Activated T-cell treated with anti-CD3 and anti-CD28 coated beads for 48 hours (primary cell): ENCODE measurements at places on chromosomes 5 and 9.

- DNase-seq: no peak
These were observed 97.4 kb upstream of the CLINT1 start for GRCh38 chr5:157956271-157956885.

GRCh38 chr5:143318270-143318669 lies 85.2 kb downstream of the NR3C1 start:
- DNase-seq: no peak

GRCh38 chr9:35734096-35734495 lies 1.6 kb downstream of the CREB3 start:
- no peak for DNase-seq

- DNase-seq: no peak
These were observed 99.4 kb downstream of the LIX1 start for GRCh38 chr5:97042996-97043395.

DNA sequence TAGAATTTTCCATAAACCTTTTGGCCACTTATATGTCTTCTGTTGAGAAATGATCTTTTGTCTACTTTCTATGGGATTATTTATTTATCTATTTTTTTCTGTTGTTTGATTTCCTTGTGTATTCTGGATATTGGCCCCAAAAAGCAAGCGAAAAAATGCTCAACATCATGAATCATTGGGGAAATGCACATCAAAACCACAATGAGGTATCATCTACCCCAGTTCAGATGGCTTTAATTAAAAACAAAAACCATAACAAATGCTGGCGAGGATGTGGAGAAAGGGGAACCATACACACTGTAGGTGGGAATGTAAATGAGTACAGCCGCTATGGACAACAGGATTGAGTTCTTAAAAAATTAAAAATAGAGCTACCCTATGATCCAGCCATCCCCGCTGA lies 125.0 kb upstream of the LPCAT1 start:
- no peak for DNase-seq

DNA sequence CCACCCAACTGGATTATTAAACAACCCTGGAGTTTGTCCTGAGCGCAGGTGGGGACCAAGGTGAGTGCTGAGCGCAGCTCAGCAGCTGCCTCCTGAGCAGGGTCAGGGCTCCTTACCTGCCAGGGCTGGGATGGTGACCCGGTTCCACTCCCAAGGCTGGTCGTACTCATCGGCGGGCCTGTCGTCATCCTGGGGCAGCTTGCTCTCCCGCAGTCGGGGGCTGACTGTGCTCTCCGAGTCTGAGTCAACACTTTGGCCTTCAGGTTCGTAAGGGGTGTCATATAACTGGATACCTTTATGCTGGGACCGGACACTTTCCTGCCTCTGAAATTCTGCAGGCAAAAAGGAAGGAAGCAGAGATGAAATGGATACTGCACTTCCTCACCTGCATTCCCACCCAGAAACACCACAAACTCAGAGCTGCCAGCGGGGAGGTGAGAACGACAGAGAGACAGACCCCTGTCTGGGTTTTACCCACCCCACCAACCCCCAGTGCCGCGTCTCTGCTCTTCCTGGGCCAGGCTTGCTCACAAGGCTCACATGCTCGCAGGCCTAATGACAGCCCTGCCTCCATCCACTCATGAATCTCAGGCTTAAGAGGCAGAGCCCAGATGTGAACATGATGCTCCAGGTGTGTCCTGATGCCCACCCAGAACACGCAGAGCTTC lies 70.7 kb upstream of the SLC25A51 start:
- DNase-seq: no peak

DNA sequence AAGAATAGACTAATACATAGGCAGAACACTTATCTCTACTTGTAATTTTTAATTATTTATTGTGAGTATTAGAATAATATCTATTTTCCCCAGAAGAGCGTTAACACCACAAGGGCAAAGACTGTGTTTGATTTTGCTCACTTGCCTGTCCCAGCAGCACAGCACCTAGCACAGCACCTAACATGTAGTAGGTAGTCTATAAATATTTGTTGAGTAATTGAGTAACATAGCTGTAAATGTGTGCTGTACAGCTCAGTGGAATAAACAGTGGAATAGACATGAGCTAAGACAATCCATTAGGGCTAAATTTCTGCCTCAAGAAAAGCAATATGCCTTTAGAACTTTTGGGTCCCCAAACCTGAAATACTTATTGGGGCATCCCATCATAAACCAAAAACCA lies 49.3 kb upstream of the VCAN start:
- DNase-seq: no peak

DNA sequence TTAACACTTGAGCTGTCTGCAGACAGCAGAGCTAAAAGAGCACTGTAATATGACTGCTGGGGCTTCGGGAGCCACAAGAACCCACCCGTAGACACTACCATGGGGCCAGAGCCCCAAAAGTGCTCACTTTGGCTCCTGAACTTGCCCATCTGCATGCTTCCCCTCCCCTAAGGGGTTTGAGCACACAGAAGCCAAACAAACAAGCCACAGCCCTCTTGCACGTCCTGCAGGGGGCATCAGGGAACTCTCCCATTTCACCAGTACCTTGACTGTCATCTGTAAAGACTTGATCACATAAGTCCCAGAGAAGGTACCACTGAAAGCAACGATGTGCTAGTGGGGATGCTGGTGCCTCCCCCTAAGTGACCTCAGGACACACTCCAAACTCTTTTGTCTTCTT lies 681.8 kb downstream of the SEMA5A start:
- no peak for DNase-seq

DNA sequence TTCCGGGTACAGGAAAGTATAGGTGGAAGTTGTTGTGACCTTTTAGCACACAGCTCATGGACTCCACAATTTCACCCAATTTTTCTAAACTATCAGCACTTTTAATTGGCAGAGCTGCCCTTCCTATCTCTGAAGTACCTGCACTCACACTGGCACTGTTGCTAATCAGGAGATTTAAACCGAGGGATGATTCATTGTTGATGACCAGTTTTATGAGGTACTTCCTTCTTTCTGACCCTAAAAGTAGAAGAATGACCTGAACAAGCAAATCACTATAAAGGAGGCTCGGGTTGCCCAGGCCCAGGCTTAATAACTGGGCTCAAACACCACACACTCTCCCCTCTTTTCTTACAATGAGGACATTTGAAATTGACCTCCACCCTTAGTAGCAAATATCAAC lies 105.9 kb downstream of the KCNN2 start:
- DNase-seq: no peak

GRCh38 chr5:178637356-178638074 lies 10.7 kb upstream of the CLK4 start:
- DNase-seq: no peak

DNA sequence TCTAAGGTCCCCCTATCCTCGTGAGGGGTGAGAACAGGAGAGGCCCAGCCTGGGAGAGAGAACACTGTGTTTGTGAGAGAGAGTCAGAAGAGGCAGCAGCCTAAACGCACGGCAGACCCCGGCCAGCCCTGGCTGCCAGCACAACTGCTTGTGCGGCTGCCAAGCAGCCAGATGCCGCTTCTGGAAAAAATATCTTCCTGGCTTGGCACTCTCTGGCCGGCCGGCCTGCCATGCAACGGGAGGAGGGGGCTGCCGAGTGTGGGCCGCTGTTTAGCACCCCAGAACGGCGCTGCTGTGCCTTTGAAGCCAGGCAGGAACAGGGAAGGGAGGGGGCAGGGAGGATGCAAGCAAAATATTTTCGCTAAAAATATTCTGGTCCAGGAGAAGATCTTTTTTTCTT lies 105.0 kb downstream of the FGF18 start:
- no peak for DNase-seq

GRCh38 chr5:67163863-67164595 lies 32.6 kb downstream of the CD180 start:
- DNase-seq: no peak

DNA sequence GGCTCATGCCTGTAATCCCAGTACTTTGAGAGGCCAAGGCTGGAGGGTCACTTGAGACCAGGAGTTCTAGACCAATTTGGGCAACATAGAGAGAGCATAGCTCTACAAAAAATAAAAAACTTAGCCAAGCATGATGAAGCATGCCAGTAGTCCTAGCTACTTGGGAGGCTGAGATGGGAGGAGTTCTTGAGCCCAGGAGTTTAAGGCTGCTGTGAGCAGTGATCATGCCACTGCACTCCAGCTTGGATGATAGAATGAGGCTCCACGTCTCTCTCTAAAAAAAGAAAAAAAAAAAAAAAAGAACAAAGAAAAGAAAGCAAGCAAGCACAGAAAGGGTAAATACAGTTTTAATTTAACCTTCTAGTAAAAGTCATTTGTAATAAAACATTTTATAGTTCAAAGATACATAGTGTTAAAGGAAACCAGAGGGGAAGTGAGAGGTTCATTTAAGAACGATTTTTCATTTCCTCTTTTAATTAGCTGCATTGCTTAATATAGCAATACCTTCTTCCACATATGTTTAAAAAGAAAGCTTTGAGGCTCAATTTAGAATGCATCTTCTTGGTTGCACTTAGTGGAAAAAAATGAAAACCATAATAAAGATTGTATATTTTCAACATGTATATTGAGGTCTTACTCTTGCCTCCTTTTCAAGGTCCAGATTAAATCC lies 14.9 kb downstream of the GAPT start:
- no peak for DNase-seq

DNA sequence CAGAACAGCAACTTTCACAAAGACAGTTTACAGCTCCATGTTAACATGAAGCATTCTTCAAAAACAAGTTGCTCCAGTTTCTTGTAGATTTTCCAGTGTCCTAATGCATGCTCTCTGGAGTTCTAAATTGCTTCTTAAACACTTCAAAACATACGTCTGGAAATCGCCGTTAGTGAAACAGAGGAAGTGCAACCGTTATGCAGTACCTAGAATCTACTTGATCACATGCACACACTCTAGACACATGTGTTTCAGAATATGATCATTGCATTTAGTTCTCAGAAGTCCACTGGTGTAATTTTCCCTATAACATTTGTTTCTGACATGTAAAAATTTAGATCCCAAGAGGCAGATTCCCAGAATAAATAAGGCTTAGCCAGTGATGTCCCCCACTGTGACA lies 41.1 kb upstream of the RUFY1 start:
- no peak for DNase-seq

GRCh38 chr9:131402738-131403492 lies 9.0 kb downstream of the PRRC2B start:
- no peak for DNase-seq

GRCh38 chr5:91457681-91458058 lies 74.6 kb upstream of the ARRDC3 start:
- DNase-seq: no peak

DNA sequence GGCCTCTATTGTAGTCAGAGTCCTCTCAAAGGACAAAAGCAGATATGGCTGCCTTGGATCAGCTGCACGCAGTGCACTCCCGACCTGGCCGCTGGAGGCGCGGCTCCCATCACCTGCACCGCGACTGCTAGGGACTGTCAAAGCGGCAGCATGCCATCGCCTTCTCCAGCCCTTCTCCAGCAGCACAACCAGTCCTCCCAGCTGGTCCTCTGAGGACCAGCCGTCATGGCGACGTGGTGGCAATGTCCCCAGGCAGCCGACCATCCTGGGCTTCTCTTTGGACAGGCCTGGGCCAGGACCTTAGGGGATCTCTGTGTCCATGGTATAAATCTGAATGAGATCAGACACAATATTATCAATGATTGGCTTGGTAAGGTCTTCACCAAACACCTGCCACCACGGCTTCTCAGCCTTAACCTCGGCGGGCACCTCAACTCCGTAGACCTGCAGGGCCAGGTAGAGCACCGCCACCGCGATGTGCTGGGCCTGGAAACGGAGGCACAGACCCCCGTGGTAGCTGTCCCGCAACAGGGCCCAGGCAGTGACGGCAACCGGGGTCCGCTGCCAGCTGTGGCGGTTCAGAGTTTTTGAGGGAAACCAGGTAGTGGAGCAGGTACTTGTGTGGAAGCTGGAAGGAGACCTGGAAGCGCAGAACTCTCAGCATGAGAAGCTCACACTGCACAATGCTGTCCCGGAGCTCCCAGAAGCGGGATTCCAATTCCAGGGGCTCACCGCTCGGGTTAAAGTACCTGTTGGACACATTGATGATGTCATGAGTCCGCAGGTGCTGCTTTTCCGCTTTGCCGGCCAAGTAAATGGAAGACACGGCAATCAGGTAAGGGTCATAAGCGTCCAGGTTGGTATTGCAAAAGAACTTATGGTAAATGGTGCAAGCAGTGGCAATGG lies 8.5 kb downstream of the DUSP1 start:
- no peak for DNase-seq

DNA sequence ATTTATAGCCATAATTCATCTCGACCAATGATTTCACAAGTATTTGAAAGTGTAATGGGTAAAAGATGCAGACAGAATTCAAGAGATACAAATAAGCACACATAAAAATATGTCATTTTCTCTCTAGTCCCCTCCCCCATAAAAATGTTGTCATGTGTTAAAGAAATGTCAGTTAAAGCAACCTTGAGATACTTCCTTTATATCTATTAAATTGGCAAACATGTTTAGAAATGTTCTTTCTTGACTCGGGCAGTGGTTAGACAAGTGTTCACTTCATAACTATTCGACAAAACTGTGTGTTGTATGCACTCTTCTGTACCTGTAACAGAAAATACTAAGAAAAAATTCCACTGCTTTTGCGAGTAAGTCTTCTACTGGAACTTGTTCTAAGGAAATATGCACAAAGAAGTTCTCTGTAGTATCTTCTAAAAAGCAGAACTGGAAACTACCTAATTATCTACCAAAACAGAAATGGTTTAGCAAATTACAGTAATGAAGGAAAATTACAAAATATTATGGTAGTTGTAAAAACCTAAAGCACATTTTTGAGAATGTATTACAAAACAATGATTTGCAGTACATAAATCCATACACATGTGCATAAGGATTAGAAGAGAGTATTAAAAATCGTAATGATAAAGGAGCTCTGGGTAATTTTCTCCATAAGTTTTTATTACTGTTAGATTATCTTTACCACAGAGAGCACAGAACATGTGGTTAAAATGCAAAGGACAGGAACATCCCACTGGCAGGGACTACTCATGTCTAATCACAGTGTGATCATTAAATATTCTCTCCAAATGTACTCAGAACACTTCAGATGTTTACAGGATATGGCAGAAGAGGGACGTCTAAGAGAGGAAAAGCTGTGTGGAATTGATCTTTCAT lies 35.9 kb downstream of the FBXW2 start:
- DNase-seq: no peak

DNA sequence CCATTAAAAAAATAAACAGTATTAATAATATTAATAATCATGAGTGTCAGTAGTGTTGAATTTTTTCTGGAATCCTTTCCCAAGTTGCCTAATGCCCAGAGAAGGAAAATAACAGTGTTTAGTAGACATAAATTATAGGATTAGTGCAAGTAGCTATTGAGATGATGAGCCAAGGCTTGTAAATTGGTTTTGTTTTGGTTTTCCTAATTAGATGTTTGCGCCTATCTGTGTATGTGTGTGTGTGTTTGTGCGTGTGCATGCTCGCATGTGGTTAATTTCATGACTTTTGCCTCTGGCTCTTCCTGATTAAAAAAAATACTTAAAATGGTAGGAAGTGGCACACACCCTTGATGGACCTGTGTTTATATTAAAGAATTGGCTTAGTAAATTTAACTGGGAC lies 55.4 kb downstream of the FXN start:
- DNase-seq: no peak

DNA sequence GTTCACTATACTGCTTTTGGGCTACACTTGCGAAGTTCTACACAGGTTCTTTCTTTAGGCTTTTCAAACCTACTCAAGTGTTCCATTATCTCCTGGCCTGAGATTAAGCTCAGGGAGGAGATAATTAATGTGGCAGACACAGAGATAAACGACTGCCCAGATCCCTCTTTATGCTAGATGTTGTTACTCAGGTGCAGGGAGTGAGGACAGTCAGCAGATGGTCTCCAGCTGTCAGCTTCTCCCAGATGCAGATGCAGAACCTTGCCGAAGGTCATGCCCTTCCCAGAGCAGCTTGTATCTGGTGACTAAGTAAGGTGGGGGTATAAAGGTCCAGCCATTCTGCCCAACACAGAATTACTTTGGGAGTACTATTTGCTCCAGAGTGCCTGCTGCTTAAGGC lies 166.2 kb downstream of the ZNF462 start:
- no peak for DNase-seq
